ENCODE measurements at places on chromosomes 11 and 22.

- DNase-seq, result no peak
Observed at GRCh38 chr22:23673826-23674690, 16.8 kb upstream of the RGL4 start.

DNA sequence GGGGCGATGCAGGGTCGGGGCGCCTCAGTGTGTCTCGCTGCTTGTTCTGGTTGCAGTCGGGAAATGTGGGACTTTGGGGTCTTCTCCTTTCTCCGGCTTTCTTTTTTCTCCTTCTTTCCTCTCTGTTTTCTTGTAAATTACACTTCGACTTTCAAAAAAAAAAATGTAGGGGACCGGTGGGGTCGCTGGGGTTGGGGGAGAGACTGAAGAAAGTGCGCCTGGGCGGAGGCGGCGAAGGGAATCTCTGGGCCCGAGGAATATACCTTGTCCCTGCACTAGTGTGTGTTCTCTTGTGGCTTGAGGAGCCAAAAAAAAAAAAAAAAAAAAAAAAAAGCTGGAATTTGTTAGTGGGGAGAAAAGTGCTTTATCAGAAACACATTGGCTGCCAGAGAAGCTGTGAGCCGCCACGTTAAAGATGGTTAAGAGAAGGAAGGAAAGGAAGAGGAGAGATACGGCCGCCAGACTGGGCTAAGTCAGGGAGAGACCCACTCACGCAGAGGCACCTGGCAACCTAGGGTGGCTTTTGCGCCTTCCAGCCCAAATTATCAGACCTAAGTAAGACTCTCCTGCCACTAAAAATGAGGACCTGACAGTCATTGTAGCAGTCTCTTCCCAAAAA is 8.4 kb upstream of the FLI1 start:
- DNase-seq, result no peak

DNA sequence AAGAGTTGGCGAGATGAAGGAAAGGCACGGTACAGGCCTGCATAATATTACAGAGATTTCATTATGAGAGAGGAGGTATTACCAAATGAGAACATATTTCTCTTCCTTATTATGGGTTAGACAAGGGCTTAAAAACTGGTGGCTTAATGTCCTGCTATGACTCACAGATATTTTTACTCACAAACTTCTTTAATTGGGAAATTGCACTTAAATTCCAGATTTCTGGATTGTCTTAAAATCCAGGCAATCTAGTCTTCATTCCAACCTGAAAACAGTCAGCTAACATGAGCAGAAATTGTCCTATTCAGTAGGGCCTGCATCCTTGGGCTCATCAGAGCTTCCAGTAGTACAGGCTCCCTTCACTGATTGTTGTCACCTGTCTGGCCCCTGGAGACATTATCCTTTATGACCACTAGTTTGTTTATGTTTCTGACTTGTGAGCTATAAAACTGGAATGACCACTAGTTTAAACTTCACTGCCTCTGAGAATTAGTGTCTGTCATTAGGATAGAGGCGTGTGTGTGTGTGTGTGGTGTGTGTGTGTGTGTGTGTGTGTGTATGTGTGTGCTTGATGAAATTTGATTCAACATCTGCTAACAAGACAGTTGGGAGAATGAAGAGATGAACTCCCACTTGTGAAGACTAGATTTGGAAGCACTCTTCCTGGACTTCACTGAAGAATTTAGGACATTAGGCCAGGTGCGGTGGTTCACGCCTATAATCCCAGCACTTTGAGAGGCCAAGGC is 25.1 kb downstream of the DBX1 start:
- DNase-seq, result no peak

GRCh38 chr11:12798609-12799011 is 124.4 kb downstream of the TEAD1 start:
- DNase-seq, result no peak

DNA sequence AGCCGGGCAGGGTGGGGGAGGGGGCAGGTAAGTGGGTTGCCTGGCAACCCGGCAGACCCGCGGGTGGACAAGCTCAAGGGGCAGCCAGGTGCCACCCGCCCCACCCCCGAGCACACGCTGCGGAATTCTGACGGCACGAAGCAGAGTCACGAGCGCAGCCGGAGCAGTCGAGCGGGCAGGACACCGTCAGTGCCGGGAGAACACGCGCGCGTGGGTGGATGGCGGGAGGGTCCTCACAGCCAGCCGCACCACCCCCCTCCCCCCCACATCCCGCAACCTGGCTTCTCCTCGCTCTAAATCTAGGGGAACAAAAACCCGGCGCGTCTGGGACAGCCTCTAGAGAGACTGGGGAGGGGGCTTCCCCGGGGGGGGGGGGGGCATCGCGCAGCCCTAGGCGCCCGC is 133.1 kb upstream of the HSD17B12 start:
- DNase-seq, result no peak

- no peak for DNase-seq
Observed at GRCh38 chr11:10058356-10058755, 235.7 kb downstream of the SBF2 start.

GRCh38 chr11:78074756-78075155 is 4.9 kb downstream of the NDUFC2 start:
- no peak for DNase-seq

GRCh38 chr11:64789331-64790204 is 11.2 kb upstream of the SF1 start:
- DNase-seq, result no peak

GRCh38 chr11:130103296-130103814 is 33.7 kb downstream of the APLP2 start:
- DNase-seq, result no peak

DNA sequence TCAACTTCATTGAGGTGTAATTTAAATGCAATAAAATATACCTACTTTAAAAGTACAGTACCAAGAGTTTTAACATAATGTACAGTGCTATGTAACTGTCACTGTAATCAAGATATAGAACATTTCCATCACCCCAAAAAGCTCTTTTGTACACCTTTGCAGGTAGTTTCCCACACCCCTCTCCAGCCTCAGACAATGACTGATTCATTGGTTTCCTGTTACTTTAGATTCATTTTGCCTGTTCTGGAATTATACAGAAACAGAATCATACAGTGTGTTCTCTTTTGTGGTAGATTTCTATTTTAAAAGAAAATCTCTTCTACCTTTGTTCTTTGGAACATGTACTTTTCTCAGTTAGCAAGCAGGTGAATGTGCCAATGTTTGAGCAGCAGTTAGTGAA is 38.2 kb downstream of the SHISA8 start:
- DNase-seq, result no peak

DNA sequence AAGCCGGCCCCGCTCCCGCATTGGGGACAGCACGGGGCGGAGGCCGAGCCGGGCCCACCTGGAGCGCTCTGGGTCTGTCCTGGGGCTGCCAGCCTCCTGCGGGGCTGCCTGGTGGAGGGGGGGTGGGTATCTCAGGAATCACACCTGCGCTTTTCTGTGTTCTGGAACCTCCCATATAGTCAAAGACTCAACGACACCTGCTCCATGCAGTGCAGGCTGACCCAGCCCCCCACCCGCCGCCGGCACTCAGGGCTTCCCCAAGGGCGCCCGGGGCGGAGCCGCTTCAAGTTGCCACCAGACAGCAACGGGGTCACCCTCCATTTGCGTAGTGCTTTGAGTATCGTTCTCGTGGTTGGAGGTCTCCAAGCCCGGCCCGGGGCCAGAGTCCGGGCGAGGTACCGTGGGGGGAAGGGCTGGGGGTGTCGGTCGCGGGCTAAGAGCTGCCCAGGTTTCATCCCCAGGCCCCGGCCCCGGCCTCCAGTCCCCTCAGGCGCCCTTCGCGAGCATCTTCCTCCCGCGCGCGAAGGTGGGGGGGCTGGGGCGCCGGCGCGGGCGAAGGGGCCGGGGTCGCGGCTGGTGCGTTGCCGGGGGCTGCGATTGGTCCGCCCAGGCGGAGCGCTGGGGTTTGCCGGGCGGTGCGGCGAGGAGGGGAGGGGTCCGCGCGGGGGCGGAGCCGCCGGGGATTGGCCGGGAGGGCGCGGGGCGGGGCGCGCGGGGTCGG is 6.6 kb downstream of the TSPAN4 start:
- DNase-seq, result peak; percentile 24

DNA sequence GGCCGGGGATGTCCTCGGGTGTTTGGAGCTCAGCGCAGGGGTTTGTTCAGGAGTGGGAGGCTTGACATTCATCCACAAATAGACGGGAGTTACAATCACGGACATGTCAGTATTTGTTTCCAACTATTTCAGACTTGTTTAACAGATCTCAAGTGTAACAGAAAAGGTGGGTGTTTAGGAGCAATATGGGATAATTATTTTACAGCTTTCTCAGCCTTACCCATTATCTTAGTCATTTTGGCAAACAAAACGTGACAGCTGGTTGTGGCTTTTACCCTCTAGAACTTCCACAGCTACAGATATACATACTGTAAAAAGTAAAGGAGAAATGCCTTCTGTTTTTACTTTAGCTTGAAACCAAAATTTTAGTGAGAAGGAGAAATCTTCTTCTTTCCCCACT is 178.7 kb upstream of the TMEM45B start:
- no peak for DNase-seq

DNA sequence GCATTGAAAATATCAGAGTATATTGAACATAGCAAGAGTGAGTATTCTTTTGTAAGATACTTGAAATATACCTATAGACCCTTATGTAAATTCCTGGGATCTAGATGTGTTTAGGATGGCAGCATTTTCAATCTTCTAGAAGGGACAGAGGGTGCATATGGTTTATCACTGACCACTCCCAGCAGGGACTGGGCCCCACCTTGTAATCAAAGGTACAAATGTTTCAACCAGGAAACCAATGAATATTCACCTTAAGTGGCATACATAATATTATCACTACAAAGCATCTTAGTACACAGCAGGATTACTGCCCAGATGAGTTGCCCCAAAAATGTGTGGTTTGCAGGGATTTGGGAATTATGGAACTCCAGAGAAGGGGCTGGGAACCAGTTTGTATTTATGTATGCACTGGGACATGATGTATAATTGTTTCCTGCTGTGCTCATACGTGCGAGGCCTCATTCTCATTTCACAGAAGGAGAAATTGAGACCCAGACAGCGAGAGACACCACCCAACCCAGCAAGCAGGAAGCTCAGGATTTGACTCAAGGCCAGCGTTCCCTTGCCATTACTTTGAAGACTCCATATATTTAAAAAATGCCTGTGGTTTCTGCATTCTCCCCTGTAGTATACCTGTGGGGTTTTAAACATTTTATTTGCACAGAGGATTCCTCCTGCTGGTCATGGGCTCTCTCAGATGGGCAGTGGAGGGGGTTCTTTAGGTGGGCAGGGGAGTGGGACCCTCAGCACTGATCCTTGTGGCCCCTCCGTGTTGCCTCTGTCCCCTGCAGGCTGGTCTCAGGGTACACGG is 5.2 kb downstream of the APOL4 start:
- DNase-seq, result no peak

- DNase-seq, result no peak
Observed at GRCh38 chr11:99148352-99148751, 127.6 kb downstream of the CNTN5 start.

- DNase-seq, result no peak
Observed at GRCh38 chr11:8320076-8320475, 56.4 kb upstream of the LMO1 start.

DNA sequence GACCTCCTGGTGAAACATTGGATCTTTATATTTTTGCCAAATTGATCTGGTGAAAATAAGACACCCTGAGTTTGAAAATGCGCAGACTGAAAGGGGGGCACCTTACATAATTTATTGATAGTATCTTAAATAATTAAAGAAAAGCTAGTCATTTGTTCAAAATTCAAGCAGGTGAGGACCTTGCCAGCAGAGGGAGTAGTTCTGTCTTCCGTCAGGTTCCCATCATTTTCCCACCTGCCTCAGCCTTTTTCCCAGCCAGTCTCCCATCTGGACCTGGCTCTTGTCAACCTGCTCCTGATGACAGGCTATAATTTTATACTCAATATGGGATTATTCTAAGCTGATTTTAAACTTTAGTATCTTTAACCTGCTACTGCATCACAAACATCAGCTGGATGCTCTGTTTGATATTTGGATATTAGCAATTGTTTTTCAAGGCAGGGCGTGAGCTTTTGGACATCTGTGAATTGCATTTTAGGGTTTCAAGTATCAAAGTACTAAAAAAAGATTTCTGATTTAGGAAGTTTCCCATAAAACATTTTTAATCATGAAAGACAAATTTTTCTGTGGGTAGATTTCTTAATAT is 132.0 kb downstream of the ELP4 start:
- DNase-seq, result no peak
